Coronary artery (tissue), 2 donors: ENCODE measurements at places on chromosomes 3 and 15.

DNA sequence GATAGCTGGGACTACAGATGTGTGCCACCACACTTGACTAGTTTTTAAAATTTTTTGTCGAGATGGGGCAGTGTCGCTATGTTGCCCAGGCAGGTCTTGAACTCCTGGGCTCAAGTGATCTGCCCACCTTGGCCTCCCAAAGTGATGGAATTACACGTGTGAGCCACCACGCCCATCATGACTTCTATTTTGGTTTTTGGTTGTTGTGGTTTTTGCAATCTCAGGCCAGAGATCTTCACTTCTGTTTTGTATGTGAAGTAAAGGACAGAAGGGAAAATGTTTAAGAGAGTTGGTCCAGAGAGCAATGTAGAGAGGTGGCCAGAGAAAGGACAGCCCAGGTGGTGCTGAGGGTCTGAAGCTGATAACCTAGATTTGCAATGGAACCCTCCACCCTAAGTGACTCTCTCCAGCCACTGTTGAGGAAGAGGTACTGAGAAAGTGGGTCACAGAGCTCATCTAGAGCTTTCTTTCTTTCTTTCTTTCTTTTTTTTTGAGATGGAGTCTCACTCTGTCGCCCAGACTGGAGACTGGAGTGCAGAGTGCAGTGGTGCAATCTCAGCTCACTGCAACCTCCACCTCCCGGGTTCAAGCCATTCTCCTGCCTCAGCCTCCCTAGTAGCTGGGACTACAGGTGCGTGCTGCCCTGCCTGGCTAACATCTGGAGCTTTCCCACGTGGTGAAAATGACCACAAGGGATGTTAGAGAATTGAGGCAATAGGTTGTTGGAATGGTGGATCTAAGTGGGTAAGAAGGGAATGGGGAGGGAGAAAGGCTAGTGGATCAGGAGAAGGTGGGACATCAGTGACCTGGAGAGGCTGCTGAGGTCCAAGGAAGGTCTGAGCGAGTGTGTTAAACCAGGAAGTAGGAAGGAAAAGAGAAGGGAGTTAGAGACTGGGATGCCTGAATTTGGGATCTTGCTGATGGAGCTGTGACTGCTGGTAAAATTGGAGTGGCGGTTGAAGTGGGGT is 22.4 kb upstream of the SEMA4B start:
- no peak for DNase-seq

DNA sequence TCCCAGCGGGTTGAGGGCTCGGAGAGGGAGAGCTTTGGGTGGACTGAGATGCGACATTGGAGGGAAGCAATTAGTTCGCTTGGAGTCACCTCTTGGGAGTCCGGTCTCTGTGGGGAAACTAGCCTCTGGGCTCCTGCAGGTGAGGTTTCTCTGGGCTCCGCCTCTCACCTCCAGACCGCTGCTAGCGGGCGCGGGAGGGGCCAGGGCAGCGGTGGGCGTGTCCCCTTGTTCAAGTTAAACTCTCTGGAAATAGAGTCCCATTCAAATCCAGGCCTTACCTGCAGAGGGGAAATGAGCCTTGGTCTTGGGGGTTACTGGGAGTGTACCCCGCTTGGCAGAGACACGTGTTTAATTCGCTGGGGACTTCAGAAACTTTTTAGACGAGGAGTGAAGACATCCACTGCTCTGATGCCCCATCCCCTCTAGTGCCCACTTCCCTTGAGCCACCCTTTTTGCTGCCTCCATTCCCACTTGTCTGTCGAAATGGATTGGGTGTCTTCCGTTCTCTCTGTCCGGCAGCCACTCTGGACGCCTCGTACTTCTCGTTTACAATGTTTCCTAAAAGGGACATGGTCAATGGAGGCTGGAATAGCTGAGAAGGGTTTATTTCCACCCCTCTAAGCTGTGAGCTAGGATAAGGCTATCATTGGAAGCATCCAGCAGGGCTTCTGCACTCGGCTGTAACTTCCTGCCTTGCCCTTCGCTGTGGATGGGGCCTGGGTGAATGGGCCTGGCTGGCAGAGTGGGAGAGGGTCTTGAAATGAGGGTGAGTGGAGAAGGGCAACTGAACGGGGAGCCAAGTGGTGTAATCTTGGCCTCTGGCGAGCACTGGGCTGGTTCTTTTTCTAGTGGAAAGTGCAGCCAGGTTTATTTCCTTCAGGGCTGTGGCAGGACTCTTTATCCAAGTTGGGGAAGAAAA is 1.1 kb downstream of the MITF start:
- no peak for DNase-seq

- DNase-seq = no peak
These were observed 81.6 kb downstream of the ANKRD28 start for GRCh38 chr3:15716178-15716577.

DNA sequence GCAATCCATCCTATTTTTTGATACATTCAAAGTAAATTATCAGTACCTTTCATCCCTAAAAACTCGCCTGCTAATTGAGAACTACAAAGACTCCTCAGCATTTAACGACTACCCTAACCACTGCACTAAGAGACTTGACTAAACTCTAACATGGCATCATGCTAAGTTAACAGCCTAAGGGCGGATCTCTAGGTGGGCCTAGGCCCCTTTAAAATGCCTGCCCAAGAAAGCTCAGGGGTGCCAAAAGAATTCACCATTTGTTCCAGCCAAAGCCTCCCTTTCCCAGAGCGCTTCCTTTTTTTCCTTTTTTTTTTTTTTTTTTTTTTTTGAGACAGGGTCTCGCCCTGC is 568 bp upstream of the NEK4 start:
- DNase-seq = no peak

- no peak for DNase-seq
These were observed 113.2 kb upstream of the MYO5C start for GRCh38 chr15:52408823-52409222.

DNA sequence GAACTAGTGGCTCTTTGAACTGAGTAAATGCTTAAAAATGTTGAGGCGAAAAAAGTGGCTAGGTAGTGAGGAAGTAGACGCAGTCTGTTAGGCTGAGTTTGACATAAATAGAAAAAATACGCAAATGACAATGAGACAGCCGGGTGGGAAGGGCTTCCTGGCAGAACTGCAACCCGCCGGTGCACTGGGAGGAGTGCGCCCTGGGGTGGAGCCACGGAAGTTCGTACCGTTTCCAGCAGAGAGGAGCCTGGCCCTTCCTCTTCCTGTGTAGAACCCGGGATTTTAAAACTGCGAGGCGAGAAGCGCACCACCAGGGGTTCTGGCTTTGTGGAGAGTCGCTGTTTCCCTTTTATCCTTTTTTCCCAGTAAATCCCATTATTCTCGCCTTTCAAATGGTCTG is 602.6 kb downstream of the PYDC2 start:
- DNase-seq = no peak

DNA sequence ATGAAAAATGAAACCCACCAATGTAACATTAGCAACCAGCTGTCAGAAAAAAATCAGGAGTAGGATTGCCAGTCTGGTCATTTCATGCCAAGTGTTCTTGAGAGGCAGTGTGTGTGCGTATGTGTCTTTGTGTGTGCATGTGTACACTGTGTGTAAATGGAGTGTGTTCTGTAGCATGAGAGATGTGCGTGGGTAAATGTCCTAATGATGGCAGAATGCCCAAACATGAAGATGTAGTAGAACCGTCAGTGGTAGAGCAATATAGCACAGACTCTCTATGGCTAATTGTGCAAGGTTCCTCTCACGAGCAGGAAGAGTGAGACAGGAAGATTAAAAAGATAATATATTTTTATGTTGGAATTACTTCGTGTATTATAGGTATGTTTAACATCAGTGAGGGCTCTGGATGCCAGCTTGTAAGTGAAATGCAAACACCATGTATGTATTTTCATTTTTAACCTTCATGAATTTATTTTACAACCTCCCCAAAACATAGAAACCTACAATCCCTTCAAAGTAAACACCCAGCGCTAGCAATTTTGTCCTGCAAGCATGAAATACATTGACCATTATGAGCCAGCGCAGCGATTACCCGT is 1038.7 kb downstream of the IGSF11 start:
- DNase-seq = no peak

- no peak for DNase-seq
These were observed 51.6 kb downstream of the ZBTB38 start for GRCh38 chr3:141419946-141420345.

GRCh38 chr3:53134631-53135232 is 4.5 kb upstream of the RFT1 start:
- no peak for DNase-seq

GRCh38 chr3:58471025-58471887 is 20.6 kb upstream of the KCTD6 start:
- DNase-seq = no peak

DNA sequence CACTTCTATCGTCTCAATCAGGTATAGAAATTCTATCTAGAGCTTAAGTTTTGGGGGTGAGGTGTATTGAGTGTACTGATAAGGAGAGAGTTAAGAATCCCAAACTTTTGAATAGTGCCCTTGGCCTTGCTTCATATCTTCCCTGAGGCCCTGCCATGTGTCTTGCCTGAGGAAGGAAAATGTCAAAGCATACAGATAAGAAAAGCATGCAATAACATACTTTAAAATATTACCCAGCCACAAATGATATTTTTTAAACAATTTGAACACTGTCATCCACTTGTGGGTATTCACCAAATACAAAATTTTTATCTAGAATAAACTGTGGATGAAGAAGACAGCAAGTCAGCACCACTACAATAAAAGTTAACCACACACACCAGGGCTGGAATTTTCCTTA is 631.0 kb upstream of the ALCAM start:
- no peak for DNase-seq

DNA sequence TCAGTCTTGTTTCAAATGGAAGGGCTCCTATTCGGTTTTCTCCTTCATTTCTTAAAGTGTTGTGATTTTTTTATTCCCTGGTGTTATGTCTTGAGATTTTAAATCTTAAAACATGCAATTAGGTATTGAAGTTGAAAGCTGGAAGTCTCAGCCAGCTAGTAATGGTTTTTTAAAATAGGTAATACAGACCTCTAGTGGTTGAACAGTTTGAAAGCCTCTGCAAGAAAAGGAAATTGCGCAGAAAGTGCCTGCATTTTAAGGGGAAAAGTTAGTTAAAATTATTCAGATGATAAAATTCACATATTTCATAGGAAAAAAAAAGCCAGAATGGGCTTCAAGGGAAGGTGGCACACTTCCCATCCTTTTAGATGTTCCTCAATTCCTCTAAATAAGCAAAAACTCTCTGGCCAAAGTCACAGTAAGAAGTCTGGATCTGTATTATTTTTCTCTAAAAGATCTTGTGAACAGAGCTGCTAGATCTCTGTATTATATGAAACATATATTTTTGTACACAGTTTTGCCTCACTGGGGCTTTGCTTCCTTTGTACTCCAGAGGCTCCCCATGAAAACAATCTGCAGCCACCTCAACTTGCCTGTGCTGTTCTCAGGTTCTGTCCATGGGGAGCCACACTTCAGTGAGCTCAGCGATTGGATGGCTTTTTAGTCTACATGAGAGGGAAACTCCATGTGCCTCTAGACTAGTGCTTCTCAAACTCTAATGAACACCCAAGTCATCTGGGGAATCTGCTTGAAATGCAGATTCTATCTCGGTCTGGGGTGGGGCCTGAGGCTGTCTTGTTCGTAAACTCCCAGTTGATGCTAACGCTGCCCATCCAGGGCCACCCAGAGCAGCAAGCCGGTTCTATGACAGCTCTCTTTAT is 21.5 kb downstream of the AGTR1 start:
- no peak for DNase-seq

- DNase-seq = no peak
These were observed 42.1 kb upstream of the TASOR start for GRCh38 chr3:56725175-56725574.

- DNase-seq = no peak
These were observed 25.2 kb downstream of the WNT5A start for GRCh38 chr3:55461896-55462295.

DNA sequence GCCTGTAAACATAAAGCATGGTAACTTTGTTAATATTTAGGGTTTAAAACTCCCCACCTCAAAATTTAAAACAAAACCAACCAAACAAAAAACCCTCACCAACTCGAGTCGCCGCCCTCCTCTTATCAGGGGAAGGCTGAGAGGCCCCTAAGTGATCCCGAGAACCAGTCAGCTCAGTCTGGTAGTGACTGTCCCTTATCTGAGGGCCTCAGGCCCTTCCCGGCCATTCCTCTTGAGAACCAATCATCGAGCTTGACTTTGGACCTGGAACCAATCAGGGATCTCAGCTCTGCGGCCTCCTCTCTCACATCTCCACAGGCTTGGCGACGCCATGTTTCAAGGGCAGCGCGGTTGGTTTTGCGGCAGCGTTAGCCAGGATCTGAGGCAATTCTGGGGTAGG is at the start of gene TERB2:
TSS of gene TERB2 (plus strand) at position 300 of the 400 bp plus-strand sequence. CDS start at position 332, 32 bp downstream.
- DNase-seq = no peak

GRCh38 chr15:85351965-85352364 is 28.4 kb upstream of the AKAP13 start:
- no peak for DNase-seq

GRCh38 chr3:39499651-39500273 is 32.3 kb downstream of the MOBP start:
- no peak for DNase-seq
